ENCODE measurements at places on chromosomes 7 and 10. TPM values are rescaled to one million over a fixed set of nuclear protein-coding genes. Genes with fewer than 3 reads are reported as not detected.

- no peaks in the 10 kb centered on the region for H3K27me3 ChIP-seq
- no peaks in the 10 kb centered on the region for H3K4me1 ChIP-seq
- DNase-seq, result no peak
- H3K36me3 ChIP-seq, result no peaks in the 10 kb centered on the region
- H3K27ac ChIP-seq, result no peak overlapping the region
Measured at GRCh38 chr7:31958226-31958625, 112.0 kb downstream of the PDE1C start.

GRCh38 chr10:107616463-107617410 lies 452.2 kb upstream of the SORCS1 start:
- H3K27ac ChIP-seq, result no peak overlapping the region
- no peaks in the 10 kb centered on the region for H3K36me3 ChIP-seq
- no peaks in the 10 kb centered on the region for H3K27me3 ChIP-seq
- no peak overlapping the region for H3K4me3 ChIP-seq

DNA sequence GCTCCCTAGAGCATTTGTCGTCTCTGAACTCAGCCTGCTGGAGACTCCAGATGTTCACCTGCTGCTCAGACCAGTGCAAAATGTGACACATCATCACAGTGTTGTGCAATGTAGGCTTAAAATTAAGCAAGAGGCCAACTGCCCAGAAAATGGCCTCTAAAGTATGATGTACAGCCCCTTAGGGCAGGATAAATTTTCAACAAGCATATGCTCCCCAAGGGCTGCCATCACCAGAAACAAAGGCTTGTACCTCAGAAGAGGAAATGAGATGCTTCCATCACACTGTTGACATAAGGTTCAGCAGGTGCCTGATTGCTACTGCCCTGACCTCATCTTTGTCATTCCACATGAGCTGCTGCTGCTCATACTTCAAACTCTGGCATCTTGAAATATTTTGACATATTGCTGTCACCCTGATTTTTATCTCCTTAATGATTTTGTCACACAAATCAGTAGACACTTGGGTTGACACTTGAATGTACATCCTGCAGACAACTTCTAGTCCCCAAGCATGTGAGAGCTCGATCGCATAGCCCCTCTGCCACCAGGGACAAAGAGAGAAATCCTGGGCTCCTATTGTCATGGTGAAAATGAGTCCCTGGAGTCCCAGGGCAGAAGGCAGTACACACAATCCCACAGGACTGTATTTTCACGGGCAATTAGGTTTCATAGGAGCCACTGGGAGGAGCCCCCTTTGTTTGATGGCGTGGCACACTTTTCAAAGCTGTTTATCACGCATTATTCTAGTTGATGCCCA lies 219.7 kb upstream of the STK17A start:
- DNase-seq, result no peak
- H3K36me3 ChIP-seq, result no peaks in the 10 kb centered on the region
- H3K27ac ChIP-seq, result no peak overlapping the region

GRCh38 chr10:99674762-99675161 lies 15.5 kb downstream of the ENTPD7 start:
- H3K4me1 ChIP-seq, result no peaks in the 10 kb centered on the region
- no peak overlapping the region for H3K4me3 ChIP-seq
- no peaks in the 10 kb centered on the region for H3K36me3 ChIP-seq
- H3K27ac ChIP-seq, result no peak overlapping the region
- no peaks in the 10 kb centered on the region for H3K27me3 ChIP-seq

GRCh38 chr10:129730993-129731325 lies 233.1 kb downstream of the EBF3 start:
- H3K27ac ChIP-seq, result no peak overlapping the region
- H3K4me1 ChIP-seq, result no peaks in the 10 kb centered on the region
- H3K27me3 ChIP-seq, result no peaks in the 10 kb centered on the region
- DNase-seq, result no peak

GRCh38 chr10:52853704-52854103 lies 81.1 kb upstream of the MBL2 start:
- no peaks in the 10 kb centered on the region for H3K36me3 ChIP-seq
- no peak overlapping the region for H3K4me3 ChIP-seq
- H3K4me1 ChIP-seq, result no peaks in the 10 kb centered on the region
- no peaks in the 10 kb centered on the region for H3K27me3 ChIP-seq
- no peak overlapping the region for H3K27ac ChIP-seq

GRCh38 chr10:13648425-13648824 lies 61.7 kb downstream of the PRPF18 start:
- no peak overlapping the region for H3K27ac ChIP-seq
- no peak for DNase-seq
- peaks cover 23% of the 10 kb centered on the region for H3K36me3 ChIP-seq
- H3K4me3 ChIP-seq, result no peak overlapping the region
- no peaks in the 10 kb centered on the region for H3K27me3 ChIP-seq

Gene ATOH7
- 0.16 TPM for total RNA-seq

GRCh38 chr10:52213321-52213752 lies 100.7 kb upstream of the DKK1 start:
- H3K27me3 ChIP-seq, result no peaks in the 10 kb centered on the region
- no peaks in the 10 kb centered on the region for H3K4me1 ChIP-seq
- peak; percentile 56 for DNase-seq
- no peaks in the 10 kb centered on the region for H3K36me3 ChIP-seq

DNA sequence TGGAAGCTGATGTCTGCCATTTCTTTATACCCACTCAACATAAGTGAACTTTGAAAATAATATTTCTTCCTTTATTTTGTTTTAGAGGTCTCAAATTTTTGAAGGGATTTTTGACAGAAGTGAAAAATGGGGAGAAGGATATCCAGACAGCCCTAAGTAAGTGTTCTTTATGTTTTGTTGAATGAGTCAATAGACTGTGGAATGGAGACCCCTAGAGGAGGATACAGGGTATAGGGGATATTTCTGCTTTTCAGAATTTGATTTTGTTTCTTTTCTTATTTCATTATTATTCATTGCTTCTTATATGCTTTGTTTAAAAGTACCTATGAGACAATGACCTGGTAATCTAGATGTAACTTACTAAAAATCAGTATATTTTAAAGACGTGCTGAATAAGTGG lies 34.4 kb downstream of the PLEKHA8 start:
- peaks cover 9% of the 10 kb centered on the region for H3K36me3 ChIP-seq
- no peak overlapping the region for H3K27ac ChIP-seq
- no peaks in the 10 kb centered on the region for H3K4me1 ChIP-seq
- H3K27me3 ChIP-seq, result no peaks in the 10 kb centered on the region

- H3K27ac ChIP-seq, result no peak overlapping the region
- H3K4me3 ChIP-seq, result no peak overlapping the region
- DNase-seq, result no peak
- no peaks in the 10 kb centered on the region for H3K36me3 ChIP-seq
- no peaks in the 10 kb centered on the region for H3K27me3 ChIP-seq
- H3K4me1 ChIP-seq, result no peaks in the 10 kb centered on the region
Measured at GRCh38 chr10:115033898-115034297, 59.3 kb upstream of the ATRNL1 start.

- no peak overlapping the region for H3K4me3 ChIP-seq
- peak; percentile 50 for DNase-seq
- H3K27ac ChIP-seq, result no peak overlapping the region
- H3K36me3 ChIP-seq, result no peaks in the 10 kb centered on the region
- H3K4me1 ChIP-seq, result peaks cover 10% of the 10 kb centered on the region
- H3K27me3 ChIP-seq, result peaks cover 10% of the 10 kb centered on the region
Measured at GRCh38 chr10:111079241-111079760, 2.5 kb downstream of the ADRA2A start.

GRCh38 chr10:102678842-102679289 lies 34.6 kb downstream of the TRIM8 start:
- no peaks in the 10 kb centered on the region for H3K27me3 ChIP-seq
- H3K4me3 ChIP-seq, result no peak overlapping the region
- peak overlapping the region; percentile 51 for H3K27ac ChIP-seq
- peaks cover 2% of the 10 kb centered on the region for H3K36me3 ChIP-seq
- H3K4me1 ChIP-seq, result peaks cover 54% of the 10 kb centered on the region

DNA sequence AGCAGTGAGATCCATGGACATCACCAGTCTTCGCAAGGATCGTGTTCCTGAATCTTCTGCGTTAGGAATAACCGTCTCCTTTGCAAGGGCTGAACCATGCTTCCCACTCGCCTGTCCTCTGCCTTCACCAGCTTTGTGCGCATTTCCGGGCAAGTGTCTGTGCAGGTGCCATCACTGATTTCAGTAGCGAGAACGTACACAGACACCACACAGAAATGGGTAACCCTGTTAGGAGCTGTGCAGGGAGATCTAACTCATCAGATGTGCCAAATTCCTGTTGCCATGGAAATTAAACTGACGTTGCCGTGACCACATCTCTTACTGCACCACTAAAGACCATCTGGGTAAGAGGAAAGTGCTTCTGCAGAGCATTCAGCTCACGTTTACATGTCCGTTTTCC lies 146.3 kb downstream of the DIP2C start:
- H3K4me3 ChIP-seq, result no peak overlapping the region
- H3K27me3 ChIP-seq, result no peaks in the 10 kb centered on the region
- H3K27ac ChIP-seq, result no peak overlapping the region
- peaks cover 15% of the 10 kb centered on the region for H3K4me1 ChIP-seq
- DNase-seq, result no peak
- H3K36me3 ChIP-seq, result no peaks in the 10 kb centered on the region

Gene AHR
- 101 TPM for total RNA-seq

DNA sequence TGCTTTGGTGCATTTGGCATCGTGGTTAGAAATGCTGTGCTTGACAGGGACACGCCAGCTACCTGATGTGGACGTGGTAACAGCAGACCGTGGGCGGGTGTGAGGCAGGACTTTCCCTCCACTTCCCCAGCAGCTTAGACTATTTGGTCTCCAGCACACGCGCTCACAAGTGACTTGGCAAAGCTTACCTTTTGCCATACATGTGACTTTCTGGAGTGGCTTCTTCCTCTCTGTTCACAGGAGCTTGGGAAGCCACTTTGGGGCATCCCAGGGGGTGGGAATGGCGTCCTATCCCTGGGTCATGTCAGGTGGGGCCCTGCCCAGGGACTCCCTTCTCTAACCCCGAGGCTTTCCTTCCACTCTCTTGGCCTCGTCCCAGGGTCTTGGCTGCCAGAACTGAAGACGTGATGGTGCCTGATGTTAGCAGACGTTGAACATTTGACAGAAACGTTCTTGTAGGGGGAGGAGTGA lies 228.7 kb upstream of the KLF6 start:
- H3K4me3 ChIP-seq, result no peak overlapping the region
- H3K27me3 ChIP-seq, result no peaks in the 10 kb centered on the region
- no peak for DNase-seq
- H3K27ac ChIP-seq, result no peak overlapping the region
- H3K4me1 ChIP-seq, result no peaks in the 10 kb centered on the region
- H3K36me3 ChIP-seq, result no peaks in the 10 kb centered on the region

DNA sequence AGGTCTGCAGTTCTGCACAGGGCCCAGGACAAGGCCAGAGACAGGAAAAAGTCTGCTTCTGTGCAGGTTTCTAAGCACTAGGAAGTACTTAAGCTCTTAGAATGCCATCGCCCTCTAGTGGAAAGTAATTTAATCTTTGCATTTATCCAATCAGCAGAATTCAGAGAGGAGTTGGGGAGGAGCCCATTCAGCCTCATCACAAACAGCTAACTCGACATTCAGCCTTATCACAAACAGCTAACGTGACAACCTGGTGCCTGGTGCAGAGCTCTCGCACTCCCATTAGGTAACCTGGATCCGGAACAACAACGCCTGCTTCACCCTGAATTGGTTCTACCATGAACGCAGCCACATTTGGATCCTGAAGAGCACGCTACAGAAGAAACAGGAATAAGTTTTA lies 15.2 kb downstream of the OAT start:
- H3K27me3 ChIP-seq, result no peaks in the 10 kb centered on the region
- H3K36me3 ChIP-seq, result peaks cover 45% of the 10 kb centered on the region
- H3K4me1 ChIP-seq, result no peaks in the 10 kb centered on the region

Gene STMP1
- total RNA-seq, result 40.8 TPM

Gene NUTM2D
- 9.0 TPM for total RNA-seq

- no peaks in the 10 kb centered on the region for H3K4me1 ChIP-seq
- no peak for DNase-seq
- H3K27me3 ChIP-seq, result no peaks in the 10 kb centered on the region
- no peak overlapping the region for H3K27ac ChIP-seq
- H3K4me3 ChIP-seq, result no peak overlapping the region
- no peaks in the 10 kb centered on the region for H3K36me3 ChIP-seq
Measured at GRCh38 chr7:123784263-123784662, 35.5 kb upstream of the WASL start.

DNA sequence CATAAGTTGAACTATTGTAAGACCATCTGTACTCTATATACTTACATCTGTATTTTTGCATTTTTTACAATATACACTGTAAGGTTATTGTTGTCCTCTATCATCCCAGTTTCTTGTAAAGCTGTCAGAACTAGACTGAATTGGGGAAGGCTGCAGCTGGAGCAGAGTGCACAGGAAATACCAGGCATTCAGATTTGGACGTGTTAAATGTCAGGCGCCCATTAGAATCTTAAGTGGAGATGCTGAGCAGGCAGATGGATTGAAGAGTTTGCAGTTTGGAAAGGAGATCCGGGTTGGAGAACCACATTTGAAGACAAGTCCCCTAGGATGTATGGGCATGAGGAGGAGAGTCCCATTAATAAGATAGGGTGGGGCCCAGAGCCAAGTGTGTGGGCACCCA lies 40.4 kb downstream of the MTURN start:
- H3K36me3 ChIP-seq, result no peaks in the 10 kb centered on the region
- no peaks in the 10 kb centered on the region for H3K27me3 ChIP-seq
- H3K4me1 ChIP-seq, result peaks cover 33% of the 10 kb centered on the region
- no peak overlapping the region for H3K27ac ChIP-seq
- no peak for DNase-seq

Gene SCART1
- total RNA-seq, result 3.9 TPM

- no peak for DNase-seq
- no peaks in the 10 kb centered on the region for H3K36me3 ChIP-seq
- H3K27me3 ChIP-seq, result no peaks in the 10 kb centered on the region
- no peaks in the 10 kb centered on the region for H3K4me1 ChIP-seq
- H3K4me3 ChIP-seq, result no peak overlapping the region
- H3K27ac ChIP-seq, result no peak overlapping the region
Measured at GRCh38 chr7:37765421-37765829, 81.9 kb downstream of the GPR141 start.

DNA sequence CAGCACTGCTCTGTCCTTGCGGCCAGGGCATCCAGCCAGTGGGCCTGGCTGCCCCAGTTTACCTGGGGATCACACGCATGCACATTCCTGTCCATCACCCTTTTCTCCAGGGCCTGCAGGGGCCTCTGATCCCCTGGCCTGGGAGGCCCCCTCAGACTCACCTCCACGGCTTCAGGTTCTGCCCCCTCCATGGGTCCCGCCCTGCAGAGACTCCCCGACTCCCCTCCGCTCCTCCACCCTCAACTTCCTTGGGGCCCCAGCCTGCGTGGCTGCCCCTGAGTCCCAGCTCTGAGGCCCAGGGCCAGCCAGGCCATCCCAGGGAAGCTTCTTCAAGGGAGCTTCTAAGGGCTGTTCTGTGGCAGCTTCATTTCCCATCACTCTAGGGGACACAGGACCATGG lies 324.1 kb downstream of the TCERG1L start:
- no peak overlapping the region for H3K27ac ChIP-seq
- no peaks in the 10 kb centered on the region for H3K27me3 ChIP-seq
- H3K36me3 ChIP-seq, result no peaks in the 10 kb centered on the region
- no peak for DNase-seq
- H3K4me3 ChIP-seq, result no peak overlapping the region

GRCh38 chr10:47178537-47179290 lies 121.3 kb upstream of the GDF10 start:
- no peaks in the 10 kb centered on the region for H3K36me3 ChIP-seq
- no peak overlapping the region for H3K4me3 ChIP-seq
- H3K4me1 ChIP-seq, result no peaks in the 10 kb centered on the region
- no peaks in the 10 kb centered on the region for H3K27me3 ChIP-seq
- DNase-seq, result no peak
- no peak overlapping the region for H3K27ac ChIP-seq

Gene TMEM196
- 0.06 TPM for total RNA-seq
